ENCODE measurements at places on chromosomes 12 and 14.

- DNase-seq: no peak
Measured at GRCh38 chr12:39294715-39295114, 148.2 kb downstream of the KIF21A start.

- DNase-seq: peak; percentile 29
Measured at GRCh38 chr12:44397631-44398030, 478.5 kb downstream of the NELL2 start.

DNA sequence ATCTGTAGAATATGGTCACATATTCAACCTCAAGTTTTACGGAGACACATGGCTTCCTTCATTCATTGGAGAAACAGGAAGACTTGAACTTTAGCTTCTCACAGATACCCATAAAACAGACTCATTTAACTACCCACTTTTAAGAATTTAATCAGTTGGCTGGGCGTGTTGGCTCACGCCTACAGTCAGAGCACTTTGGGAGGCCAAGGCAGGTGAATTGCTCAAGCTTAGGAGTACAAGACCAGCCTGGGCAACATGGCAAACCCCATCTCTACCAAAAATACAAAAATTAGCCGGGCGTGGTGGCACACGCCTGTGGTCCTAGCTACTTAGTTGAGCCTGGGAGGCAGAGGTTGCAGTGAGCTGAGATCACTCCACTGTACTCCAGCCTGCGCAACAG is 64.7 kb upstream of the STAC3 start:
- DNase-seq: no peak

DNA sequence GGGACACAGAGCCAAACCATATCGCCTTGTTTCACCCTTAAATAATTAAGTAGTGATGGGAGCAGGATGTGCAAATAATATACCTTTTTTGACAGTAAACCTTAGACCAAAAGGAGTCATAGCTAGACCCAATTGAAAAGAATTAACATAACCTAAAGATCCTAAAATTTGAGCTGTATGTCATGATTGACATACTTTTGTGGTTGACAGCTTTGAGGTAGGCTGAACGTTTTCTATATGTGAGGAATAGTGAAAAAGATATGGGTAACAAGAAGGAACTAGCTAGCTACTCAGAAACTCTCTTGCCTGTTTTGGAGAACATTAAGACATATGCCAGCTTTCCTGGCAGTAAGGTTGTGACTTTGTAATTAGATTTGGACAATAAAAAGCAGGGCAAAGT is 320.6 kb downstream of the KCNC2 start:
- DNase-seq: no peak

GRCh38 chr14:69968132-69968531 is 88.9 kb downstream of the SMOC1 start:
- DNase-seq: no peak

DNA sequence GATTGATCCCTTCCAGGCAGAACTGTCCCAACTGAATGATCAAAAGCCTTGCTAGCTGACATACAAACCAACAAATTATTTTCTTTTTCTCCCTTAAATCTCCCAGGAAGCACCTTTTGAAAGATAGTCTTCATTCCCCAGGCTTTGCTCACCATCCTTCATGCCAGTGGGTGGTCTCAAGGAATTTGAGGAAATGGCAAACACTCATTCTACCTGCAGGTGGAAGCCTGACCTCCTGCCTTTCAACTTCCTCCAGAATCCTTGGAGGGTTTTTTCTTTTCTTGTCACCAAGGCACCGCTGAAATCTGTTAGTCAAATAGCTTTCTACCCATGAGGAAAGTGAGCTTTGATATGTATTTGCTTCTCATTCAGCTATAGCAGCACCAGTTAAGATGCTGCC is 128.5 kb downstream of the WIF1 start:
- DNase-seq: no peak

- no peak for DNase-seq
Measured at GRCh38 chr14:68297876-68298468, 478.4 kb downstream of the RAD51B start.

DNA sequence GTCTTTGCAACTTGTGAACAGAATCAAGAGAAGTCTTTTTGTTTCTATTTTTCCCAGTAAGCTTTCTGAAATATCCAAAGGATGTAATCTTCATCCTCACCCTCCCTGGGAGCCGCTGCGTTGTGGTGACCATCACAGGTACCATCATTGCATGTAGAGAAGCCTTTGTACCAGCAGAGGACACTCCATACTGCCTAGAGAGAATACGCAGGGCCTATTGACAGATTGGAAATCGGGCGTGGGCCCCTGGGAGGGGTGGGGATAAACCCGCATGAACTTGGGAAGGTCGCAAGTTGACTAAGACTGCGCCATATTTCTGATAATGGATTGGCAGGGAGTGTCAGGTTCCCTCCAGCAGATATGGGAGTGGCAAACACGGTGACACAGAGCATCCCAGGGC is 12.7 kb downstream of the KRT1 start:
- DNase-seq: no peak

DNA sequence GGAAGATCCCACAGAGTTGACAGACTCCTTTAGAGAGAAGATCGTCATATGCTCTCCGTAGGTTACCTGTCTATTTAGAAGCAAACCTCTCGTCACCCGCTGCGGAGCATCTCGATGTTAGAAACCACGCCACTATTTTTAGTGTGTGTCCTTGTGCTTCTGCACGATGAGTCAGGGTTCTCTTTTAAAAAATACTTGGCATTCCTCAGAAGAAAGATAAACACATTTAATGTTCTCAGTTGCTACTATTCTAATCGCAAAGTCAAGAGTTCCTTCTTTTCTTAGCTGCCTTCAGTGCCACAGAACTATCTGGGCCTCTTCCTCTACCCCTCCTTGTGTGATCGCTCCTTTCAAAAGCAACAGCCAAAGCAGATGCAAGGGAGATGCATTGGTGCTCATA is 192.4 kb downstream of the PELI2 start:
- DNase-seq: no peak

DNA sequence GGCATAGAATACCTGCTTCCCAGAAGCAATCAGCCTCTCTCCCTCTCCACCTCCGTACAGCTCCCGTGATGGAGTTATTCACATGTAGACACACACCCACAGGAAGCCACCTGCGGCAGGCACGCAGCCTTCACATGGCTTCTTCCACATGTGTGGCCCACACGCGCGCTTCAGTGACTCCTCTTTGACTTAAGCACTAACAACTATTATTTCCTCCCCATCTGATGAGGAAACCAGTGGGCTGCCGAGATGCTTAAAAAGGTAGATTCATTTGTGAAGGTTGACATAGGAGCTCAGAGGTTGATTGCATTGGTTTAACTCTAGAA is 69.3 kb downstream of the PRMT8 start:
- DNase-seq: no peak

DNA sequence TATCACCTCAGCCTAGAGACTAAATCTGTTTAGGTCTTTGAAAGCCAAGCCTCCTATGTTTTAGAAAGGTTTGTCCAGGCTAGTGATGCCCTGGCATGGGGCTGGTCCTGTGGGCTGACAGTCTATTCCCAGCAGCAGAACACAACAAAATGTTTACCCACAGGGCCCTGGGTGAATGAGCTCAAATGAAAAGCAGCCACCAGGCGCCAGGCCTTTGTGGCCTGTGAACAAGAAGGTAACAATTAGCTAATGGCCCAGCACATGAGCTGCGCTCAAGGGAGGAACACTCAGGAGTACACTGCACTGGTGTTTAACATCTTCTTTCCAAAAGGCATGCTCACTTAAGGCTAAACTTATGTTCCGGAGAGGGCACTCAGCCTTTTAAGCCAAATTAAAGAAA is 202.2 kb downstream of the MON2 start:
- DNase-seq: no peak

GRCh38 chr12:108980831-108981618 is 39.8 kb downstream of the SVOP start:
- no peak for DNase-seq

DNA sequence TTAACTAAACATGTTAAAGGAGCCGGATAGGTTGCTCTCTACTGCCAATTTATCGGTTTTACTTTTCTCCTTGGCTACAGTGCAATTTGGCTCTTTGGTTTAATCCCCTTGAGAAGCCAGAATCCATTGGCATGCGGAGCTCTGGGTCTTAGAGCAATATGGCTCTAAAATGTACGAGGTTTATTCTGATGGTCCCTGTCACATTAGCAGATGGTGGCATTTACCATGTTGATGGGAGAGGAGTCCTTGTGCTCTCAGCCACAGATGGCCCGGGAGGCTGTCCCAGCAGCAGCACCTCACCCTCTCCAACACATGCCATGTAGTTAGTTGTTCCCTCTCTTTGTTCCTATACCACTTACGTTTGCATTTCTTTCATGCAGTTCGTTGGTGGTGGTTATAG is 179.7 kb downstream of the RGS6 start:
- no peak for DNase-seq

DNA sequence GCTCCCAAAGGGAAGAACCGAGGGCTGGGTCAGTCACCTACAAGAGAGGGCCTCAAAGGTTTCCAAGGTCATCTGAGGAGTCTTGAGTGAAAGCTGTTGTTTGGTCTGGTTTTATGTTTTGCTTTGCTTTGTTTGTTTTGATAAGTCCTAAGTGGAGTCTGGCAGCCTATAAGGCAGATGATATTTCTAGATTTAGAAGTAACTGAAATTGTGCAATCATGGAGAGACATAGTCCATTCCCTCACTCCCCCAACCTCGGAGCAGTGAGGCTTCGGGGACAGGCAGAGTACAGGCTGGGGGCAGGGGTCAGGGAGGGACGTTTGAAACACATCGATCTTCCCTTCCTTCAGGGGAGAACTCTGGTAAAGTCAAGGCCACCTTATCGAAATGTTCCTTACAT is 42.3 kb downstream of the TTC9 start:
- DNase-seq: no peak

DNA sequence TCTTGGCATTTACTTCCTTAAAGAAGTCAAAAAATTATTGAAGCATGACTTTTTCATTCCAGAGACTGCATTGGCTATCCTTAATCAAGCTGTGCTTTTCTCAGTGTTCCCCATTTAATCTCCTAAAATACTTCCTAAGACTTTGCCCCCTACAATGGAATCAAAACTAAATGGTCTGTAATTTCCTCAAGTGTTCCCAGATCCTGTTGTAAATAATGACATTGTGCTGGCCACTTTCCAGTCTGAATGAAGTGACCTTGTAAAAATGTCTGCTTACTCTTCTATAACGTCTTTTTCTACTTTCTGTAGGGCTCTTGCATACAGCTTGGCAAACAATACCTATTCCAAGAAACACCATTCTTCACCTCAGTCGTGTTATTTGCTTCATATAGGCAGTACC is 45.3 kb upstream of the MBIP start:
- DNase-seq: no peak

- DNase-seq: no peak
Measured at GRCh38 chr12:91951571-91951970, 194.1 kb downstream of the BTG1 start.

DNA sequence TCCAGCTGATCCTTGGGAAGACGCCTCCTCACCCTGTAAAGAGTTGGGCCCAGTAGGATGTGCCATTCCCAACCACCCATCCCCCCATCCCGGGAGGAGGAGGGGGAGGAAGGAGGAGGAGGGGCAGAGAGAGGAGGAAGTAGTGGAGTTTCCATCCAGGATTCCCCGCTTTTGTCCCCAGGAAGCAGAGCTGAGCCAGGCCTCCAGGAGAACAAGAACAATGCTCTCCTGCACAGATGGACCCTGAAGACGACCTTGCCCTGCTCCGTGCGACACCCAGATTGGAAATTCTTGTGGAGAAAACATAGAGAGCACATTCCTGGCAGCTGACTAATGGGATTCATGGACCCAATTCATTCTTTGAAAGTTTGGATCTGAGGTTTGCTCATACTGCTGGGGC is 132.3 kb upstream of the CRY1 start:
- DNase-seq: no peak

- DNase-seq: no peak
Measured at GRCh38 chr12:68572661-68573060, 38.0 kb upstream of the RAP1B start.

DNA sequence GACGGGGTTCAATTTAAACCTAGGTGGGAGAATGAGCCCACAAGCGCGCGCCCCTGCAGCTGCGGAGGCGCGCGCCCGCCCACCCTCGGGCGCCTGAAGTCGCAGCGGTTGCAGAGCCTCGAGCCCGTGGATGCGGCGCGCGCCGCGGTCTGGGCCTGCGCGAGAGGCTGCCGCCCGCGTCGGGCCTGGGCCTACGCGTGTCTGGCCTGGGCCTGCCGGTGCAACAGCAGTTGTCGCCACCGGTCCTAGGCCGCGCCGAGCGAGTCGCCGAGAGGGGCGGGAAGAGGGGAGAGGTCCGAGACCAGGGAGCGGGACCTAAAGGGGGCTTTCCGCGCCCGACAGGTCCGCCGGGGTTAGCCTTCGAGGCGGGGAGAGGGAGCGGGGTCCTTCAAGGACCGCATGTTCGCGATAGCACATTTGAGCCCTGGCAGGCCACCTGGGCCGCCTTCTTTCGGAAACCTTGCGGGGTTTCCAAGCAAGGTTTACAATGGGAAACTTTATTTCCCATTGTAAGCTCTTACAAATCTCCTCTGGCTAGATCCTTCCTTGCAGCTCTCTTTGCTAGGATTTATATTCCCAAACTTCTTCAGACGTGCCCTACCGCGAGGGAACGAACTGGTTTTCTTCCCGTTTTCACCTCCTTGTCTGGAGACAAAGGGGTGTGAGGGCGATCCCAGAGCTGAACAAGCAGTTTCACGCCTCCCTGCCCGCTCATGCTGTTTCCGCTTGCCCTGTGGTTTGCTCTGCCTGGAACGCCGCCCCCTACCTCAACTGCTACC is 6.8 kb downstream of the SIX6 start:
- no peak for DNase-seq

DNA sequence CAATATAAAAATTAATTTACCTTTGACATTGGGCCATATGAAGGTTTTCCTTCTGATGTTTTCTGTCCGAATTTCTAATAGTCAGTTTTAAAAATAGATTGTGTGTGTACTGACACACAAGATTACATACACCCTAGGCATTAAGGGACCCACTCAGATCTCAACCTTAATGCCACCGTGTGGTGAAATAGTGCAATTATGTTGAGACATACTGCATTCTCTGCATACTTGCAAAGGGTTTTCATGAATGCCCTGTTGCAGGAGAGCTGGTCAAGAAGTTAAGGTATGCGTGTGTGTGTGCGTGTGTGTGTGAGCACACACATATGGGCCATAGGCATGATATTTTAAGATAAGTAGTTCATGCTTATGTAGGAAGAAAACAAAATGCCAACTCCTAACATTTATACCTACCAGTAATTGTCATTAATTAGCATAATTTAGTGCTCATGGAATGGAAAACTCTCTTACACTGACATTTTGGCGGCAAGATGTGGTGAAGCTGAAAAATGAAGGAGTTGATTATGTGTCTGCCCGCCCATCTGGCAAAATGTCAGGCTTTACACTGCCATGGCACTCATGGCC is 58.8 kb downstream of the PIK3C2G start:
- peak; percentile 2 for DNase-seq
